ENCODE measurements at places on chromosomes 2 and 18.

DNA sequence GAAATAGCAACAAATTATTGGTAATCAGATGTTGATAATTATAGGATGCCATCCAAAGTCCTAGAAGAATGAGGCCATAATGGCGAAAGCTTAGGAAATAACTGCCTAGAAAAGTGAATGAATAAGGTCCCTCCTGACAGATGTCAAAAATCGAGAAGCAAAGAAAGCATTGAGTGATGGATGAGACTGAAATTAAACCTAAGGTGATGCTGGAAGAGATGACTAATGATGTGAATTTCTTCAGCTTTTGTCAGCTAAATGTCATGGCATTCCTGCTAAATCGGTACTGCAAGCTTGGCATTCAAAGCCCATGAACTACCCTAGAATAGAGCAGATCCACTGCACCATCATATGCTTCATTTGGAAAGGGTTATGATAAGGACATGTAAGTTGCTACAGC lies 74.8 kb upstream of the RGPD4 start:
- DNase-seq, result no peak

DNA sequence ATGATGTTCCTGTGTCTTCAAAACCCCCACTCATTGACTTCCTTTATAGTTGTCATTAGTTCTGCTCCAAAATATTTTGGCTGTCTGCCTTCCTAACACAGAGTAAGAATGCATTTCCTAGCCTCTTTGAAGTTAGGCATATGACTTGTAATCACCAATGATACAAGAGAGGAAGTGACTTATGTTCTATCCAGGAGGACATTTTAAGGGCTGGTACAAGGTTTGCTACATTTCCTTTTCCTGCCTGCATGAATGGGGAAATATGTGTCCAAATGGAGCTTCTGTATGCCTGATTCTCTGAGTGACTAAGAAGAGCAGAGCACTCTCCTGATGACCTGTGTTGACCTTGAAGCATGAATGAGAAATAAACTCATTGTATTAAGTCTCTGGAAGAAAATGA lies 115.1 kb downstream of the PLCL1 start:
- DNase-seq, result no peak

GRCh38 chr2:133596701-133597393 lies 28.6 kb upstream of the NCKAP5 start:
- DNase-seq, result no peak

DNA sequence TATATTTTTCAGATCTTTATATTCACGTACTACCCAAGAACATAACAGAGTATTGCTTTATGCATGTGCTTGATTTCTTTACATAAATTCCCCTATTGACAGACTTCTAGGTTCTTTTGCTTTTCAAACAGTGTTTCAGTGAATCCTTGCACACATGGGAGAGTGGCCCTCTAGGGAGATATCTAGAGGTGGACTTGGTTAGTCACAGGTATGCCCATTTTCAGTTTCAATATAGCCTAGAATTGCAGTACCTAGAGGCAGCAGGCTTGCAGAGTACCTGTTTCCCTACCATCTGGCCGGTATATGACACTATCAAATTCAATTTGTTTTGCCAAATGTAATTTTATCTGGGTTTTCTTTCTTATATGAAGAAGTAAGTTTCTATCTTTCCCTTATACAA lies 36.8 kb downstream of the EML6 start:
- DNase-seq, result no peak
